ENCODE measurements at places on chromosomes 7 and 10.
A peak's percentile ranks its signal among the peaks of the same experiment; 100 is the strongest.

DNA sequence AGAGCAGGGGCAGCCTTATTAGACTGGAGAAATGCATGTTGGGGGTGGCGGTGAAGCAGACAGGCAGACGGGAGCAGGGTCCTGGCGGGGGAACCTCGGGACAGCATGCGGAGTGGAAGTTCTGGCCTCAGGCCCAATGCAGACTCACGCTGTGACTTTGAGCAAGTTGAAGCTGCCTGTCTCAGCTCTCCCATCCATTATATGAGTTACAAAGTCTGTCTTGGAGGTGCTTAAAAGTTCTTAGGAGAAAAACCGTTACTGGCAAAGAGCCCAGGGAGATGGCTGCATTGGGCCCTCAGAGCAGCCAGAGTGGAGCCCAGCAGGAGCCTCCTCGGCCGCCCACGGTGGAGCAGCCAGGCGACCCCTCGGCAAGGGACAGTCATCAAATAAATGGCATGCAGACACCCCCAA is 509.5 kb downstream of the PLXNA4 start:
- DNase-seq, result peak; percentile 55

DNA sequence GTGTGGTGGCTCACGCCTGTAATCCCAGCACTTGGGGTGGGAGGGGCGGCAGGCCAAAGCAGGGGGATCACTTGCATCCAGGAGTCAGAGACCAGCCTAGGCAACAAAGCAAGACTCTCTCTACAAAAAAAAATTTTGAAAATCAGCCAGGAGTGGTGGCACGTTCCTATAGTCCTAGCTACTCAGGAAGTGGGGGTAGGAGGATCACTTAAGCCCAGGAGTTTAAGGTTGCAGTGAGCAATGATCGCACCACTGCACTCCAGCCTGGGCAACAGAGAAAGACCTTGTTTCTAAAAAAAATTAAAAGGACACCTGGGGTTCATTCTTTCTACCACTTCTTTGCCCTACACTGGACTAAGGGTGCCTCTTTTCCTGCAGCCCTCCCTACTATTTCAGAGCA is 15.1 kb downstream of the WAPL start:
- no peak for DNase-seq

DNA sequence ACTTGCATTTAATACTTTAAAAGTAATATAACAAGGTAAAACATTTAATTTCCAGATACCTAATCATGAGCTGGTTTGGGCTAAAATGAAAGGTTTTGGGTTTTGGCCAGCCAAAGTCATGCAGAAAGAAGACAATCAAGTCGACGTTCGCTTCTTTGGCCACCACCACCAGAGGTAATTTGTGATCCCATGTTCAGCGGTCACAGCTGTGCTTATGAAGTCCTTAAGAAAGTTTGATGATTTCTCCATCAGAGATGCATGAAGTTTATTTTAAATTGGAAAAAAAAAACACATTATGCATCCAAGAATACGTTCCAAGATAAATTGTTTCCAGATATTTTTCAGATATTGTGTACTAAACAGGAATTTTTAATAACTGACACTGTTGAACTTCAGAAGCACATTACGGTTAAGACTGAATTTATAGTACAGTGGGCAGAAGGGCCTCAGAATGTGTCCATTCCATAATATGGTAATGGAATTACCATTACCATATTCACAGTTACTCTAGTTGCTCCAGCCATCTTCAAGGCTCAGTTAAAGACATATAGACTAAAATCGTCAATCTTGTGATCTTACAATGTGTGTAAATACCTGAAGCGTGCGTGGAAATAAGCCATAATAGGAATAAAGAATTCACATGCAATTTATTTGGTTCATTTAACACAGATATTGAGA is 106.8 kb downstream of the ZMYND11 start:
- DNase-seq, result no peak

DNA sequence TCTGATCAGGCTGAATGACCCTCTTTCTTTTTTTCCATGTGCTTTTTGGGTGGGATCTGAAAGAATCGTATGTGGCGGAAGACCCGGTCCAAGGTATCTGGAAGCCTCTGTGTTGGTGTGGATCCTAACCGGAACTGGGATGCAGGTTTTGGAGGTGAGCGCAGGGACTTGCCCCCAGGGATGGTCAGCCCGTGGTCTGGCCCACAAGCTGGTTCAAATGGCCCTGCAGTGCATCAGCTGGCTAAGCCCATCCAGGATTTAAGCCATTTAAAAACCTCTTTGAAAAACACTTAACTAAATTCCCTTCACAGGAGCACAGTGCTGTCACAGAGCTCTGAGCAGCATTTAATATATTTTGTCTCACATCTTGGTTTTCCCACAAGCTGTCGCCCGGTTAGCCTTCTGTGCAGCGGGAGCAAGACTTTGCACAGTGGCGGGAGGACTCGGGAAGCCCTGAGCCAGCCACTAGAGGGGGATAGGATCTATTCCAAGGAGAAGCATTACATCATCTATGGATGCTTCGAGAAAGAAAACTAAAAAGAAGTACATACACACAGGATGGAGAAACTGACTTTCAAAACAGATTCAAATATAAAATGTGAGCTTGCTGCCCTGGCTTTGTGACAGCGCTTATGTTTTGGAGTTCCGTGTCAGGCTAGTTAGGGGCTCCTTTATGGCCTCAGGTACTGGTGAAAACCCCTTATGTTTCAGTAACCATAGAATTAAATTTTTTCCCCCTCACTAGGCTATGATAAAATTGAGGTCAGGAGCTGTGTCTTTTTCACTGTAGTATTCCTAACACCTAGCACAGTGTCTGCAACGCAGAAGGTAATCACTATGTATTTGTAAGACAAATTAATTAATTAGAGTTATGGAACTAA is 11.3 kb downstream of the CPA2 start:
- peak; percentile 69 for DNase-seq

- no peak for DNase-seq
Measured at GRCh38 chr10:34374356-34375045, 440.6 kb downstream of the PARD3 start.

- no peak for DNase-seq
Measured at GRCh38 chr10:122490268-122490667, 28.9 kb downstream of the HTRA1 start.

GRCh38 chr7:129368389-129368986 is 65.7 kb upstream of the STRIP2 start:
- no peak for DNase-seq

- no peak for DNase-seq
Measured at GRCh38 chr10:30749385-30749784, 119.8 kb upstream of the LYZL2 start.

DNA sequence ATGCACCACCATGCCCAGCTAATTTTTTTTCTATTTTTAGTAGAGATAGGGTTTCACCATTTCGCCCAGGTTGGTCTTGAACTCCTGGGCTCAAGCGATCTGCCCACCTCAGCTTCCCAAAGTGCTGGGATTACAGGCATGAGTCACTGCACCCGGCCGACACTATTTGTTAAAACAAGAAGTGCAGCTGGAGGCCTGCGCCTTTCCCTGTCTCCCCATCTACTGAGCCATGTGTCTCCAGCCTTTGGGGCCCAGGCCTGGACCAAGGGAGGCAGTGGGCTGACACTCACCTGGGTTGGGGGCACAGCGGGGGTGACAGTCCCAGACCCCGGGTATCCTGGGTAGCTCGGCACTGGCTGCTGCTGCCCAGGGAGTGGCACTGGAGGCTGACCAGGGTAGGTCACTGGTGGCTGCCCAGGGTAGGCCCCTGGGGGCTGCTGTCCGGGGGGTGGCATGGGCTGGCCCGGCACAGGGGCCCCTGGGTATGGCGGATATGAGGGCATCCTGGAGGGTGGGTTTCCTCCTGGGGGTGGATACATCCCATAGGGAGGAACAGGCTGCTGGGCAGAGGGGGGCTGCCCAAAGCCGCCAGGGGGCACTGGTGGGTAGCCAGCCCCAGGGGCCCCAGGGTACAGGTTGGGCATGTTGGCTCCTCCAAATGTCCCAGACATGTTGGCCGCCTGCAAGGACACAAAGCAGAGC is 36.3 kb downstream of the PLAC9 start:
- no peak for DNase-seq

DNA sequence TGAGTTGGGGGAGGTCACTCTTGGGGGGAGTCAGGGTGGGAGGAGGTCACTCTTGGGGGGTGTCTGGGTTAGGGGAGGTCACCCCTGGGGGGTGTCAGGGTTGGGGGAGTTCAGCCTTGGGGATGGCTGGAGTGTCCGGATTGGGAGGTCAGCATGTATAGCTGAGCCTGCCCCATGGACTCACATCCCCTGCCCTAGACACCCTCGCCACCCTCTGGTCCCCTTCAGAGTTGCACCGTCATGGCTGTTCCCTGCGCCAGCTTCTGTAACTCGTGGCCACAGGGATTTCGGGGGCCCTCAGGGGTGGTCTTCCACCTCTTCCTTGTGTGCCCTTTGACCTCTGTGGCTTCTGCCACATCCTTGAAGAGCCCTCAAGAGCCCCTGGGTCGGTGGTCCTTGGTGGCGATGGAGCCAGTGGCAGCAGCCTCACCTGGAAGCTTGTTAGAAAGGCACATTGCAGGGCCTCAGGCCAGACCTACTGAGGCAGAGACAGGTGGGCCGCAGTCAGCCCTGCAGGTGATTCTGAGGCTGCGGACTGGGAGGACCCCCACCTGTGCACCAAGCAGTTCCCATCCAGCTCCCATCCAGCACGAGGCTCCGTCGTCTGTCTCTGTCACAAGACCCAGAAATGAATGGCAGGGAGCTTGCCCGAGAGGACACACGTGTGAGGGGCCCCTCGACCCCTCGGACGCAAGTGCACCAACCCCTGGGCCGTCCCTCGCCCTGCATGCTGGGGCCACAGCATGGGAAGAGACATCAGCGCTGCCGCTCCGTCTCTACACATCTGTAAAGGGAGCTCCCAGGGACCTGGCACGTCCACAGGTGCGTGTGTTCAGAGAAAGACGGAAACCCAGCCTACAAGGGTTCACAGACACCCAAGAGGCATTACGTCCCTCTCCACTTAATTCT is 44.7 kb upstream of the SUN1 start:
- no peak for DNase-seq

DNA sequence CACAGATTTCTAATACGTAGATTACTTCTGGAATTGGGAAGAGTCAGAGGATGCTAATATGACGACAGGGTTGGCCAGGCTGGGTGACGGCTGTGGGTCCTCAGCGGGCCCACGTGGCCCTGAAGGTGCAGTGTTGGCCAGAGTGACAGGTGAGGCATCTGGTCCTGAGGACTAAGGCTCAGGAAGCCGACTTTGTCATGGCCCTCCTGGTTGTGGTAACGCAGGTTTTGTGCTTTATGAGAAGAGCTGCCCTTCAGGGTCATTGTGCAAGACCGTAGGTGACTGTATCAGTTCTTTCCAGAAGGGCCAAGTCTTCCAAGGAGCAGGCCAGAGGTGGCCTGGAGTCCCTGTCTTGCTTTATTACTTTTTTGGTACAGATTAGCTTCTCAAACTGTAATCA is 2.5 kb downstream of the EIF3B start:
- no peak for DNase-seq

GRCh38 chr7:136359333-136359903 is 382.3 kb upstream of the MTPN start:
- no peak for DNase-seq

- DNase-seq, result no peak
Measured at GRCh38 chr7:28937103-28937502, 21.0 kb downstream of the TRIL start.

GRCh38 chr7:132897093-132897687 is 184.7 kb downstream of the CHCHD3 start:
- no peak for DNase-seq

DNA sequence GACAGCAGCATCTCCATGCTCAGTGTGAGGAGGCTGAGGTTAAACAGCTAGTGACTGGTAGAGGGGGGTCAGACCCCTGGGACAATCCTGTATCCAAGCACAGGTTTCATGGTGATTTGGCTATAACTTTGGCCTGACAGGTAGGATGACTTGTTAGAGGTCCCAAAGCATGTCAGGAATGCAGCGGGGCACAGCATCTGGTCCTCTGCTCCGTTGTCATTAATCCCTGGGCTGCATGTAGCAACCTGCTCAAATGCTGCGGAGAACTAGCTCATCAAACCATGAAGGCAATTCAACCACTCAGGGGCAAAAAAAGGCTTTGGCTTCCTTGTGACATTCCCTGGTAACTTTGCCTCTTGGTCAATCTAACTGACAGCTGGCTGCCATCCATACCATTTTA is 26.8 kb downstream of the WNT2 start:
- no peak for DNase-seq

DNA sequence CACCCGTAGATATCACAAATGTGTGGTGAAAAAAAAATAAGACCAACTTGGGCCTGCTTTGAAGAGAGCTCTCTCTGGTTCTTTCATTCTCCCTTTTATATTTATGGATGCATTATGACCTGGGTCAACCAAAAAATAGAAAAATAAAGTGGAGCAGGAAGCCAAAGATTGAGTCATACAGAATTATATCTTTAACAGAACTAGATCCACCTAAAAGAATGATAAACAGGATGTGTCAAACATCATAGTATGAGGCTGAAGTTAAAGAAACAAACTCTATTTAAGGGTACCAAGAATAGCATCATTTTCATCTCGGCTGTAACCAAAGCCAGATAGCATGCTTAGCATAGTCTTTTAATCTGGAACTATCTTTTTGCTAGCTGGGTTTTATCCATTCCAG is 28.8 kb upstream of the NMT2 start:
- no peak for DNase-seq

GRCh38 chr7:134512271-134512670 is 15.1 kb upstream of the AKR1B10 start:
- DNase-seq, result no peak
